Activated naive CD4-positive, alpha-beta T cell treated with anti-CD3 and anti-CD28 coated beads, Interleukin-2, amount 50 U/mL, for 72 hours (primary cell): ENCODE measurements at places on chromosomes 1 and 21. TPM values are rescaled to one million over a fixed set of nuclear protein-coding genes. Genes with fewer than 3 reads are reported as not detected.

The LRRC38 gene
- total RNA-seq: not detected

The ADAM30 gene
- total RNA-seq: not detected

The AK4 gene
- 3.1 TPM for total RNA-seq

The CD1E gene
- not detected for total RNA-seq

The GUCA2A gene
- not detected for total RNA-seq

The OR2T12 gene
- not detected for total RNA-seq

The DISC1 gene
- 12.4 TPM for total RNA-seq

The TMEM82 gene
- total RNA-seq: not detected

The TDRD10 gene
- total RNA-seq: not detected

The GIPC2 gene
- 0.16 TPM for total RNA-seq

The FBXO42 gene
- total RNA-seq: 23.4 TPM

The TMEM52 gene
- 0.64 TPM for total RNA-seq

The TAS1R1 gene
- not detected for total RNA-seq

The RYR2 gene
- total RNA-seq: not detected

The FBLIM1 gene
- not detected for total RNA-seq

The ADORA1 gene
- total RNA-seq: not detected

The SLAMF7 gene
- 112 TPM for total RNA-seq

The CYP4X1 gene
- total RNA-seq: not detected

The SAMSN1 gene
- 89.4 TPM for total RNA-seq

The C1orf167 gene
- total RNA-seq: not detected

The KRTAP19-3 gene
- total RNA-seq: not detected

The RNU1-3 gene
- 1,722 TPM for total RNA-seq

The FCRL1 gene
- not detected for total RNA-seq

The INTS11 gene
- total RNA-seq: 119 TPM

The TTC39A gene
- 1.1 TPM for total RNA-seq

The SMIM1 gene
- total RNA-seq: 2.7 TPM

The MED8 gene
- total RNA-seq: 32.8 TPM

The PRRX1 gene
- not detected for total RNA-seq

The KLF18 gene
- not detected for total RNA-seq

The AMY1C gene
- not detected for total RNA-seq

The TMEM50B gene
- total RNA-seq: 31.5 TPM

The B3GALT2 gene
- not detected for total RNA-seq

The INAVA gene
- 0.09 TPM for total RNA-seq

The OPRD1 gene
- total RNA-seq: not detected

The SPRR5 gene
- not detected for total RNA-seq

The MEGF6 gene
- 4.6 TPM for total RNA-seq

The OVAAL gene
- not detected for total RNA-seq

The DPT gene
- total RNA-seq: not detected

The CELA2A gene
- not detected for total RNA-seq

The IRF6 gene
- 1.8 TPM for total RNA-seq

The PTPN22 gene
- total RNA-seq: 54.4 TPM

The TNN gene
- total RNA-seq: not detected
